ENCODE measurements at places on chromosomes 1 and 21.

GRCh38 chr1:50243939-50244338, 135.2 kb downstream of the ELAVL4 start:
- no peak overlapping the region for H3K27ac ChIP-seq
- H3K36me3 ChIP-seq: no peaks in the 10 kb centered on the region

- peaks cover 10% of the 10 kb centered on the region for H3K27me3 ChIP-seq
- no peak overlapping the region for H3K4me3 ChIP-seq
- H3K36me3 ChIP-seq: no peaks in the 10 kb centered on the region
- no peaks in the 10 kb centered on the region for H3K4me1 ChIP-seq
- no peak for DNase-seq
Measured at GRCh38 chr1:7594002-7594713, 176.9 kb upstream of the VAMP3 start.

GRCh38 chr1:33057095-33057494, 20.4 kb upstream of the AK2 start:
- no peaks in the 10 kb centered on the region for H3K27me3 ChIP-seq
- peaks cover 1% of the 10 kb centered on the region for H3K36me3 ChIP-seq
- no peak overlapping the region for H3K27ac ChIP-seq
- peaks cover 8% of the 10 kb centered on the region for H3K4me1 ChIP-seq

DNA sequence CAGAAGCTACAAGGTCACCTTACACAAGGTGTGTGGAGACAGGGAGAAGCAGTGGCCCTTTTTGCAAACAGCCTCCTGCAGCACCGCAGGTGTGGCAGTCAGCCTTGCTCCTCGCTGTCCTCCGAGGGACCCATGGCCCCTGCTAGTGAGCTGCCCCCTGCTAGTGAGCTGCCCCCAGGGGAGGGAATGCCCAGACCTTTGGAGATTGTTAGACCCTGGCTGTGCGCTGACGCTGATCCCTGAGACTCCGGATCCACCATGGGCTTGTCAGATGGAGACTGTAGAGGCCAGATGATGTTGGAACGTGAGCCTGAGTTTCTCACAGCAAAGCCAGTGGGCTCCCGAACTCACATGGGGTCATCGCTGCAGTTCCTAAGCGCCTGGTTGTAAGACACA, 172.2 kb downstream of the NPHP4 start:
- no peaks in the 10 kb centered on the region for H3K4me1 ChIP-seq
- no peak overlapping the region for H3K4me3 ChIP-seq
- no peaks in the 10 kb centered on the region for H3K36me3 ChIP-seq
- peaks cover 26% of the 10 kb centered on the region for H3K27me3 ChIP-seq
- no peak overlapping the region for H3K27ac ChIP-seq

DNA sequence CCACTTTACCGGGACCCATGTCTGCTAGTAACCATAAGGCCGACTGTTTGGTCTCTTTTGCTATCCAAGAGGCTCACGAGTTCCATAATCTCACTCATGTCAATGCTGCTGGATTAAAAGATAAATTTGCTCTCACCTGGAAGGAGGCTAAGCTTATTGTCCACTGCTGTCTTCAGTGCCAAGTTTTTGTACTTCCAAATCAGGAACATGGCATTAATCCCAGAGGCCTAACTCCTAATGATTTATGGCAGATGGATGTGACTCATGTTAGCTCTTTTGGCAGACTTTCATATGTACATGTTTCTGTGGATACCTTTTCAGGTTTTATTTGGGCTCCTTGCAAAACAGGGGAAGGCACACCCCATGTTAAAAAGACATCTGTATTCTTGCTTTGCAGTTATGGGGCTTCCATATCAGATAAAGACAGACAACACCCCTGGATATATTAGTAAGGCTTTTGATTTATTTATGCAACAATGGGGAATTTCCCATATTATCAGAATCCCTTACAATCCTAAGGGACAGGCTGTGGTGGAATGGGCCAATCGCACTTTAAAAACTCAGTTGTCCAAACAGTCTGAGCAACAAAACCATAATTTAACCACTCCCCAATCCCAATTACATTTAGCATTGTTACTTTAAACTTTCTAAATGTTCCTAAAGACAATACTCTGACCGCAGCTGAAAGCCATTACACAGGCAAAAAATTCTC, 162.7 kb downstream of the IER5 start:
- H3K36me3 ChIP-seq: no peaks in the 10 kb centered on the region
- no peak for DNase-seq
- H3K4me3 ChIP-seq: no peak overlapping the region
- peaks cover 15% of the 10 kb centered on the region for H3K27me3 ChIP-seq
- H3K4me1 ChIP-seq: no peaks in the 10 kb centered on the region

- H3K4me3 ChIP-seq: no peak overlapping the region
- H3K27ac ChIP-seq: no peak overlapping the region
- DNase-seq: no peak
- peaks cover 16% of the 10 kb centered on the region for H3K36me3 ChIP-seq
Measured at GRCh38 chr1:219398815-219399396, 214.0 kb downstream of the ZC3H11B start.

- no peak overlapping the region for H3K27ac ChIP-seq
- no peaks in the 10 kb centered on the region for H3K36me3 ChIP-seq
- H3K4me3 ChIP-seq: no peak overlapping the region
- peaks cover 15% of the 10 kb centered on the region for H3K4me1 ChIP-seq
Measured at GRCh38 chr1:36522021-36522420, 39.3 kb upstream of the CSF3R start.

GRCh38 chr1:243725846-243726245, 124.2 kb downstream of the AKT3 start:
- no peak overlapping the region for H3K4me3 ChIP-seq
- peak overlapping the region; percentile 86 for H3K27ac ChIP-seq
- H3K36me3 ChIP-seq: peaks cover 5% of the 10 kb centered on the region
- peaks cover 38% of the 10 kb centered on the region for H3K4me1 ChIP-seq
- no peaks in the 10 kb centered on the region for H3K27me3 ChIP-seq

GRCh38 chr1:221029981-221030649, 150.9 kb downstream of the HLX start:
- peaks cover 30% of the 10 kb centered on the region for H3K4me1 ChIP-seq
- no peak overlapping the region for H3K4me3 ChIP-seq
- no peaks in the 10 kb centered on the region for H3K36me3 ChIP-seq
- H3K27me3 ChIP-seq: peaks cover 12% of the 10 kb centered on the region
- peak overlapping the region; percentile 59 for H3K27ac ChIP-seq

GRCh38 chr1:24105368-24106160, 6.4 kb downstream of the MYOM3 start:
- H3K4me3 ChIP-seq: no peak overlapping the region
- H3K4me1 ChIP-seq: peaks cover 23% of the 10 kb centered on the region
- H3K27me3 ChIP-seq: no peaks in the 10 kb centered on the region
- no peak for DNase-seq
- no peaks in the 10 kb centered on the region for H3K36me3 ChIP-seq

- H3K27ac ChIP-seq: no peak overlapping the region
- H3K36me3 ChIP-seq: peaks cover 70% of the 10 kb centered on the region
- H3K4me1 ChIP-seq: no peaks in the 10 kb centered on the region
- H3K27me3 ChIP-seq: no peaks in the 10 kb centered on the region
- DNase-seq: no peak
Measured at GRCh38 chr1:41135196-41135947, 106.7 kb downstream of the SCMH1 start.

GRCh38 chr1:150146849-150147542, 2.7 kb upstream of the PLEKHO1 start:
- H3K27me3 ChIP-seq: no peaks in the 10 kb centered on the region
- no peaks in the 10 kb centered on the region for H3K36me3 ChIP-seq
- DNase-seq: no peak
- peaks cover 54% of the 10 kb centered on the region for H3K4me1 ChIP-seq
- peak overlapping the region; percentile 28 for H3K27ac ChIP-seq

DNA sequence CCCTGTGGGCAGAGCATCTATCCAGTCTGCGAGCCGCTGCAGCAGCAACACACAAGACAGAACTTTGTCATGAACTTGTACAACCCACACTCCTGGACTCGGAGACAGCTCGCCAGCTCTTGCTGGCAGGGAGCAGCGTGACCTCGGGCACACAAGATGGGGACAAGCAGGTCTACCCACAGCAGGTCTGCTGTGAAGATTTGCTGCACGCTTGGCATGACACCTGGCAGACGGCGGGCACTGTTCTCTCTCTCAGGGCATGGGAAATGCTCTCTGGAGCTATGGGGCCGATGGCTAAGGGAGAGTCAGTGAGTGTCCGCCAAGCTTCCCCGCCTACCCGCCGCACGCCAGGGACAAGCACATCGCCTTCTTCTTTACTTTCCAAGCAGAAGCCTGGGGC, 90.0 kb downstream of the STUM start:
- peaks cover 4% of the 10 kb centered on the region for H3K36me3 ChIP-seq
- H3K4me1 ChIP-seq: peaks cover 5% of the 10 kb centered on the region
- no peak overlapping the region for H3K4me3 ChIP-seq
- H3K27ac ChIP-seq: no peak overlapping the region

DNA sequence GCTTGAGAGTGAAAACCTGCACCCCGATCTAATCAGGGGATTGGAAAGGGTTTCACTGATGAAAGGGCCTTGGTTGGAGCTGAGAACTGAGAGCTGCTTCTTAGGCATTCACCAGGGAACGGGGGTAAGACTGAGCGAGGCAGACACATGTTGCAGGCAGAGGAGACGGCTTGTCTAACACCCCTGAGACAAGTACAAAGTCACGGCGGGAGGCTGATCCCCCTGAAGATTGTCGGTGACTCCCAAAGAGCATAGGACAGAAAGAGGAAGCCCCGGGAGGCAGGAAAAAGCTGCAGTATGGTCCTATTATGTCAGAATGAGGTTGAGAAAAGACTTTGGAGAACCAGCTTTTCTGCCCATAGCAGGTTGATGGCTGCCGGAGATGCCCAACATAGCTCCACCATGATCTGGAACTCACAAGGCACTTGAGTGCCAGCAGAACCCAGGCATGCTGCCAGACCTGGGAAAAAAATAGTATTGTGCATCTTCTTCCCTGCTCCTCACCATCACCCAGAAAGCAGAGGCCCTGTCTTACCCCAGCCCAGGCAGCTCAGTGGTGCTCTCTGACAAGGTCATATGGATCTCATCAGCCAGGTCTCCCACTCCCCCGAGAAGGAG, 463.9 kb upstream of the PROX1 start:
- H3K4me3 ChIP-seq: no peak overlapping the region
- H3K4me1 ChIP-seq: peaks cover 5% of the 10 kb centered on the region

DNA sequence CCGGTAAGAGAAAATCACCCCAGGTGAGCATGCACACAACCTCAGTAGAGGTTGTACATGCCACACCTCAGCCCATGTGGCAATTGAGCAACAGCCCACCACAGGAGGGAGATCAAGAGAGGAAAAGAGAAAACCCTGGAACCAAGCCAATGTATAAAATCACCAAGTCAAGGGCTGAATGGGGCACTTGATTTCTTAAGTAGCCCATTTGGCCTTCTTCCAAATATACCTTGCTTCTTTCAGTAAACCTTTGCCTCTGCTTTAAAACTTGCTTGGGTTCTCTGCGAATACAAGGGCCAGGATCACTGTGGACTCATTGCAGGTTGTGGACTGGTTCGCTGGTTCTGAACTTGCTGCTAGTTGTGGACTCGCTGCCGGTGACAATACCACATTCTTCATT, 1814.0 kb downstream of the PLA2G4A start:
- no peaks in the 10 kb centered on the region for H3K27me3 ChIP-seq
- no peaks in the 10 kb centered on the region for H3K36me3 ChIP-seq
- DNase-seq: no peak

GRCh38 chr1:183303323-183303645, 114.9 kb downstream of the NMNAT2 start:
- H3K36me3 ChIP-seq: no peaks in the 10 kb centered on the region
- H3K27ac ChIP-seq: no peak overlapping the region
- H3K4me3 ChIP-seq: no peak overlapping the region
- peaks cover 38% of the 10 kb centered on the region for H3K4me1 ChIP-seq
- DNase-seq: no peak
